ENCODE measurements at places on chromosomes 6 and 20.

GRCh38 chr20:61734733-61735502 lies 330.8 kb downstream of the TAF4 start:
- no peak for DNase-seq

- DNase-seq = no peak
These were observed 70.9 kb downstream of the ATP9A start for GRCh38 chr20:51697096-51697826.

GRCh38 chr20:2364044-2364443 lies 16.7 kb upstream of the TGM6 start:
- DNase-seq = no peak

GRCh38 chr6:25537349-25538018 lies 114.5 kb upstream of the SCGN start:
- DNase-seq = no peak

DNA sequence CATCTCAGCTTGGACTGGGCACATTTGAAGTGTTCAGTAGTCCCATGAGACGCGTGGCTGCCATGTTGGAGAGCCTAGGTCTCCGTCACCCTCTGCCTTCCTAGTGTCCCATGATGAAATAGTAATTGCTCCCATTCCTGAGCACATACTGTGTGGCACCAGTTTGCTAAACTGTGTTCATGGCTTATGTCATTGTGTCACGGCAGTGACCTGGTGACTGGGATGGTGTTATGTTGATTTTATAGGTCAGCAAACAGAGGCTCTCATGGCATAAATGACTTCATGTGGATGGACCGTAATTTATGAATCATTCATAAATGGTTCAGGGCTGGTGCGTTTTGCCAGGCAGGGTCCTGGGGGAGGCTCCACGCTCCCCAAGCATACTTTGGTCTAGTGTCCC lies 3.8 kb downstream of the BCAS4 start:
- DNase-seq = no peak
